ENCODE measurements at places on chromosomes 1 and 21. TPM values are rescaled to one million over a fixed set of nuclear protein-coding genes. Genes with fewer than 3 reads are reported as not detected.

DNA sequence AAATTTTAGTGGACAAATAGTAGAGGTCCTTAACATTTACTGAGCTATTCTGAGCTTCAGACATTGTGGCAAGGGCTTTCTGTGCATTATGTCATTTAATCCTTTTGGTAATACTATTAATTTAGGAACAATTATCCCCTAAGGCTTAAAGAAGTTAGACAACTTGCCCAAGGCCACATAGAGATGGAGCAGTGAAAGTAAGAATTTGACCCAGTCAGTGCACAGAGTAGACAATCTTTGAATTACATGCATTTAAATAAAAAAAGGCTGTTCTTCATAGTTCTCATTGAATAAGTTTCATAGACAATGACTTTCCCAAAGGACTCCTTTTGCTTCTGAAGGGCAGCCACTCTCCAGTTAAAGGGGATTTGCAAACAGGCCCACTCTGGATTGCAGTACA is 142.7 kb downstream of the RUNX1 start:
- no peak for DNase-seq

The C8A gene
- not detected for total RNA-seq

The MYBPH gene
- not detected for total RNA-seq

DNA sequence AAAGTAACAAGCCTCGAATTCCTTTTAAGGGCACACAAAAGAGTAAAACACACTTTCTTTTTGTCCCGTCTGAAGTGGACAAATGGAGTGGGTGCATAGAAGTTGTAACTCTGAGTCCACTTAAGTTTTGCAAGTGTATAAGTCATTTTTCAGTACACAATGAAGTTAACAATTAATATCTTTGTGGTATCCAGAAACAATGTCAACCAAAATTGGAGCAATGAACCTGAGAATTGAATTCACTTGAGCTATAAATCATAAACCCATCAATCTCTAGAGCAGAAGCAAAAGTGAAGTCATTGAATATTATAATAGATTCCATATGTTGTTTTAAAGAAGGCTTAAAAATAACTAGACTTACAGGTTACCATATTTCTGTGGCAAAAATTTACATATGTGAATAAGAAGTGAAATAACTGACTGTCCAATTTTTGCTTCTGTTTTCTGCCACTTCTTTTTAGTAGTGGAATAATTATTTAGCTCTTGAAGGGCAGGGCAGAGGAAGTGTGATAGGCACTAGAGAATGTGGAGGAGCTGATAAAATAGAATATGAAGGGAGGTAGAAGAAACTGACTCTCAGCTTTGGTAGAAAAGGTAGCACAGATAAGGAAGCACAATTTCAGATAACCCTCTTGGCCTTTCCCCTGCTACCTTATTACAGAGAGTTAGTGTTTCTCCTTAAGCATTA is 73.9 kb upstream of the RGL1 start:
- no peak for DNase-seq

DNA sequence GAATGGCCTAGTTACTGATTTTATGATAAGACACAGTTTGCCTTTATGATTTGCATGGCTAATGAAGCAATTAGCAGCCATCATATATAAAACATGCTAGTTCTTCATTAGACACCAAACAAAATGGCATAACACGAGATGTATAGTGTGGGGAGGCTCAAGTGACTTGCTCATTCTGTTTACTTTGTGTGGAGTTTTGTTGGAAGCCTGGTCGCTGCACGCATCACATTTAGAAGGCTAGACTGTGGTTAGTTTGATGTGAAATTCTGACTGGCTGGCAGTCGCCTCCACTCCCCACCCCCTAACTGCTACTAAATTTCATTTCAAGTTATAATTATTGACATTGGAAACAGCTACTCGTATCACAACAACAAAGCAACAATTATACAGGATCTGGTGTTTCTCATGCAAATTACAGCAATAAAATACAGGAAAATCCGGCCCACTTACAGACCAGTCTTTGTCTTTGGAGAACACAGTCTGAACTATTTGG is 356.1 kb downstream of the LMO4 start:
- no peak for DNase-seq

The EPHB2 gene
- total RNA-seq, result 0.25 TPM

The TNFRSF9 gene
- total RNA-seq, result 0.05 TPM

The TNFRSF14 gene
- total RNA-seq, result 190 TPM

DNA sequence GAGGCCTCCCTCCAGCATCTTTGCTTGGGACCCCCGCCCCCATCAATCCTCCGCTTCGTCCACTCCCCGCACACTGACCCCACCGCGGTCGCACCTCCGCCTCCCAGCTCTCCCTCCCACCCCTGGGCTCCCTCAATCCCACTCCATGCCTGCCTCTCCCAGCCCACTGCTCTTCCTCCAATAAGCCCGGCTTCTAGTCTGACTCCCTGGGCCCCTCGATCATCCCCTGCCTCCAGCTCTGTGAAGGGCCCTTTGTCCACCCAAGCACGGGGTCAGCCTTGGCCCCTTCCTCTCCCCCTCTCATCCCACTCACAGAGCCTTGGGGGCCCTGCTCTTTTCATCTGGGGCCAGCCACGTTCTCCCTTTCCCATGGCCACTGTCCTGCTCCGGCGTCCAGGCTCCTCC is 1.5 kb upstream of the TMEM200B start:
- DNase-seq, result no peak

- no peak for DNase-seq
These were observed 73.6 kb downstream of the JMJD4 start for GRCh38 chr1:227661495-227661894.

GRCh38 chr1:96346719-96347118 is 374.9 kb upstream of the PTBP2 start:
- no peak for DNase-seq

- no peak for DNase-seq
These were observed 3.3 kb downstream of the RIMS3 start for GRCh38 chr1:40662151-40662550.

The CLCNKA gene
- total RNA-seq, result not detected

GRCh38 chr1:245095903-245096302 is 58.9 kb upstream of the KIF26B start:
- no peak for DNase-seq

The AADACL3 gene
- total RNA-seq, result not detected

The RPE65 gene
- not detected for total RNA-seq

The AADACL4 gene
- not detected for total RNA-seq

GRCh38 chr1:158053276-158053675 is 59.8 kb downstream of the KIRREL1 start:
- DNase-seq, result no peak

- DNase-seq, result no peak
These were observed 43.8 kb downstream of the RBM11 start for GRCh38 chr21:14259747-14260146.

DNA sequence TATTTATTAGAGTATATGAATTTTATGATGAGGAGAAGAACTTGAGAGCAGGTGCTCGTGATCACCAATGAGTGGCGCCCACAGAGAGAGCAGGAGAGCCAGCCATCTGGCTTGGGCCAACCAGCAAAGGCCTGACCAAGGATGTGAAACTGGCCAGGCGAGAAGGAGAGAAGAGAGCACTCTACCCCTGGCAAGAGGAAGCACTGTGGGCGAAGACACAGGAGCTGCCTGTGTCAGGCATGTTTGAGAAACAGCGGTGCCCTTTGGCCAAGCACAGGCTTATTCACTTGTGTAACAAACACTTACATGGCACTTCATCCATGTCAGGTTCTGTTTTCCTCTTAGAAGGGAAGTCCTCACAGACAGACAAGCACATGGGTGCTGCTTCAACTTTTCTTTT is 4.2 kb upstream of the SIPA1L2 start:
- DNase-seq, result no peak

The SPRR2B gene
- total RNA-seq, result not detected

- no peak for DNase-seq
These were observed 284.1 kb downstream of the BRINP3 start for GRCh38 chr1:190193508-190194115.
